Adipocyte (in vitro differentiated cells): ENCODE measurements at places on chromosomes 7 and 10.

DNA sequence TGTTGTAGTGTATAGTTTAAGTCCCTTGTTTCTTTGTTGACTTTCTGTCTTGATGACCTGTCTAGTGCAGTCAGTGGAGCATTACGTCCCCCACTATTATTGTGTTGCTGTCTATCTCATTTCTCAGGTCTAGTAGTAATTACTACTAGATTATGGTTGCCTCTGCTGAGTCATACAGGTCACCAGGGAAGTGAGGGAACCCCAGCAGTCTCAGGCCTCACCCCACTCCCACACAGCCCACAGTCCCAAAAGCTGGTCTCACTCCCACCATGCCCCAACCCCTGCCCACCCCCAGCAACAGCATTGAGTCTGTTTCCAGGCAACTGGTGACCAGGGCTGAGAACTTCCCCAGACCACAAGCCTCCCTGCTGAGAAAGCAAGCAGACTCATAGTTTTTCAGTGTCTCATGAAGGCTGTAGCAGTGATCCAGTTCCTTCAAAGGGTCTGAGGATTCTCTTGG lies 88.0 kb downstream of the PLXDC2 start:
- no peak for DNase-seq

GRCh38 chr7:22214000-22214399 lies 143.0 kb downstream of the RAPGEF5 start:
- no peak for DNase-seq

DNA sequence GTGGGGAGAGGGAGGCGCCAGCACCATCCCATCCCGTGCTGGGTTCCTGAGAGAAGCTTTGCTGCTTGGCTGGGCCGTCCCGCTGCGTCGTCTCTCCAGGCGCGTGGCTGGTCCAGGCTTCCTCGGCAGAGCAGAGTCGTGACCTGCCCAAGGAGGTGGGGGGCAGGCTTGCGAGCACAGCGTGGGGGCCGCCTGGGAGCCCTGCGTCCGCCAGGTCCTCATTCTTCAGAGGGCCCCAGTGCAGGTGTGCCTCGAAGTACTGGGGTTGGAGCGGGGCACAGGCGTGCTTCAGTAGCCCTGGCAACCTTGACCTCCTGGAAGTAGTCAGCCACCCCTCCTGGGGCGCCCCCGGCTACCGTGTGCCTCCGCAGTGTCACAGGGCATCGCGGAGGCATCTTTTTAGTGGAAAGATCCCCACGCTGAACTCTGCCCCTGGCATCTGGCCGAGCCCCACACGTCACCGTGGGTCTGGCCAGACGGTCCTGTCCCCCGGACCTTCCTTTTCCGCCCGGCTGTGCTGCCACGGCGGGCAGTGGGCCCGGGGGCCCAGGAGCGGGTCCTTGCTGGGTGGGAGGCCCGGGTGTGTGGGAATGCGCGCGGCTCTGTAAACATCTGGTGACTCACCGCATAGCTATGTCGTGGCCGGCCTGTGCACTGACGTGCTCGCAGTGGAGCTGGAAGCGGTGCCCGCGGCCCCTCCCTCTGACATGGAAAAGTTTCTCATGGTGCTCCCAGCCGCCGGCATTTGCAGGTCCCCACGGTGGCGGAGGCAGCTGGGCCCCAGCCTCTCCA lies 6.4 kb downstream of the MAFK start:
- DNase-seq = peak; percentile 99

- DNase-seq = no peak
Measured at GRCh38 chr10:5723692-5724091, 39.1 kb downstream of the TASOR2 start.

GRCh38 chr7:80230327-80230726 lies 95.7 kb downstream of the GNAI1 start:
- DNase-seq = no peak

GRCh38 chr7:87013840-87014190 lies 45.6 kb downstream of the ELAPOR2 start:
- no peak for DNase-seq

- DNase-seq = no peak
Measured at GRCh38 chr7:151408839-151409666, 785 bp downstream of the WDR86 start.
